Muscle of leg (tissue), 16 donors: ENCODE measurements at places on chromosomes 2 and 18. TPM values are rescaled to one million over a fixed set of nuclear protein-coding genes. Genes with fewer than 3 reads are reported as not detected.
A peak's percentile ranks its signal among the peaks of the same experiment; 100 is the strongest.

DNA sequence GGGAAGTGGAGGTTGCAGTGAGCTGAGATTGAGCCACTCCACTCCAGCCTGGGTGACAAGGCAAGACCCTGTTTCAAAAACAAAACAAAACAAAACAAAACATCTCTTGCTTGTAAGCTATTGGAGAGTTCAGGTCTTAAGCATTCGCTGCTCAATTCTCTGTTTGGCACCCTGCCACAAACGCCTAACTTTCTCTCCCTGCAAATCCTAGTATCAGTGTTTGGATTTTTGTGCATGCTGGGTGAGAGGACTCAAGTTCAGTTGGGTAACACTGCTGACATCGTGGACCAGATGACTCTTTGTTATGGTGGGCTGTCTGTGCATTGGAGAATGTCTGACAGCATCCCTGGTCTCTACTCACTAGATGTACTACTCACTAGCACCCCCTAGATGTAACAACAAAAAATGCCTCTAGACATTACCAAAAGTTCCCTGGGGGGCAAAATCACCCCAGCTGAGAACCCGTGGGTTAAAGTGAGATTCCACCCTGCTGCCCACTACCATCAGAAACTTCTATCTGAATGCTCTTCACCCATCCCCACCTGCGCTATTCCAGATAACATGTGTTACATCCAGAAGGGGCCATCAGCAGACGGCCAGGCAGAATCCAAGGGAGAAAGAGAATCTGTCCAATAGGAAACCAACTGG lies 50.9 kb downstream of the CACNB4 start:
- H3K36me3 ChIP-seq = no peaks in the 10 kb centered on the region
- no peaks in the 10 kb centered on the region for H3K27me3 ChIP-seq
- no peak for DNase-seq
- H3K4me1 ChIP-seq = peaks cover 2% of the 10 kb centered on the region
- no peak overlapping the region for H3K4me3 ChIP-seq

GRCh38 chr2:120219766-120220165 lies 3.4 kb downstream of the TMEM185B start:
- no peak overlapping the region for H3K27ac ChIP-seq
- peaks cover 15% of the 10 kb centered on the region for H3K4me1 ChIP-seq
- DNase-seq = no peak
- H3K27me3 ChIP-seq = peaks cover 7% of the 10 kb centered on the region
- peaks cover 29% of the 10 kb centered on the region for H3K36me3 ChIP-seq
- H3K4me3 ChIP-seq = no peak overlapping the region

The SCYGR4 gene
- total RNA-seq = not detected

The POTEJ gene
- total RNA-seq = 0.04 TPM

DNA sequence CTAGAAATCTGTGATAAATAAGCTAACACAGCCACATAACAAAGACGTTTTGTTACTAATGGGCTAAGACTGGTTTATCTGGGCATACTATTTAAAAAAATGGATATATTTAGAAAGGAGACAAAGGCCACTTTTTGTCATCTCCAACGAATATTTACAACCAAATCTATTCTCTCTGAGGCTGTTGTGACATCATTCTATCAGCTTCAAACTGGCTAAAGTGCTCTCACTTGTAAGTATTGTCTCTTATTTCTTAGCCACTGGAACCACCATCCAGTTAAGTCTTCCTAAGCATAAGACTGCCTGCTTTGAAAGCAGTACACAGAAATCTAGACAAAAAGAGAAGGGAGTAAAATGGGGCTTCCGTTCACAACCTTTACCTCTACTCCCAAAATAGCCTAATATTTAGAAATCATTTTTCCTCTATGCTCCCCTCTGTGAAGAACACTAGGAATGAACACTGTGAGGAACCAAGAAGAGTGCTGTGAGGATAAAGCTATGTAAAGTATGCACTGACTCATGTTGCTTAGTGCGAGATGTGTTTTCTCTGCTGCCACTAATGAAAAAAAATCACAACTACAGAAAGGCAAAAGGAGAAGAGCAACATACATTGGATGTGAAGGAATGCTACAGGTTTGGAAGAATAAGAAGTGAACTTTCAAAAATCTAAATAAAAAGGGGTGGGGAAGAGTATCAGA lies 264.1 kb downstream of the EXOC6B start:
- no peak overlapping the region for H3K4me3 ChIP-seq
- H3K36me3 ChIP-seq = no peaks in the 10 kb centered on the region
- peak; percentile 59 for DNase-seq
- no peaks in the 10 kb centered on the region for H3K4me1 ChIP-seq
- H3K27me3 ChIP-seq = no peaks in the 10 kb centered on the region

- H3K4me1 ChIP-seq = peaks cover 15% of the 10 kb centered on the region
- H3K36me3 ChIP-seq = no peaks in the 10 kb centered on the region
- DNase-seq = peak; percentile 80
- no peaks in the 10 kb centered on the region for H3K27me3 ChIP-seq
- no peak overlapping the region for H3K27ac ChIP-seq
- H3K4me3 ChIP-seq = no peak overlapping the region
Measured at GRCh38 chr2:173851141-173851641, 114.0 kb downstream of the SP3 start.

- DNase-seq = no peak
- H3K27me3 ChIP-seq = no peaks in the 10 kb centered on the region
- H3K36me3 ChIP-seq = peaks cover 6% of the 10 kb centered on the region
- H3K27ac ChIP-seq = no peak overlapping the region
- H3K4me1 ChIP-seq = no peaks in the 10 kb centered on the region
Measured at GRCh38 chr2:20333738-20334137, 16.9 kb downstream of the PUM2 start.

The RIT2 gene
- total RNA-seq = not detected

DNA sequence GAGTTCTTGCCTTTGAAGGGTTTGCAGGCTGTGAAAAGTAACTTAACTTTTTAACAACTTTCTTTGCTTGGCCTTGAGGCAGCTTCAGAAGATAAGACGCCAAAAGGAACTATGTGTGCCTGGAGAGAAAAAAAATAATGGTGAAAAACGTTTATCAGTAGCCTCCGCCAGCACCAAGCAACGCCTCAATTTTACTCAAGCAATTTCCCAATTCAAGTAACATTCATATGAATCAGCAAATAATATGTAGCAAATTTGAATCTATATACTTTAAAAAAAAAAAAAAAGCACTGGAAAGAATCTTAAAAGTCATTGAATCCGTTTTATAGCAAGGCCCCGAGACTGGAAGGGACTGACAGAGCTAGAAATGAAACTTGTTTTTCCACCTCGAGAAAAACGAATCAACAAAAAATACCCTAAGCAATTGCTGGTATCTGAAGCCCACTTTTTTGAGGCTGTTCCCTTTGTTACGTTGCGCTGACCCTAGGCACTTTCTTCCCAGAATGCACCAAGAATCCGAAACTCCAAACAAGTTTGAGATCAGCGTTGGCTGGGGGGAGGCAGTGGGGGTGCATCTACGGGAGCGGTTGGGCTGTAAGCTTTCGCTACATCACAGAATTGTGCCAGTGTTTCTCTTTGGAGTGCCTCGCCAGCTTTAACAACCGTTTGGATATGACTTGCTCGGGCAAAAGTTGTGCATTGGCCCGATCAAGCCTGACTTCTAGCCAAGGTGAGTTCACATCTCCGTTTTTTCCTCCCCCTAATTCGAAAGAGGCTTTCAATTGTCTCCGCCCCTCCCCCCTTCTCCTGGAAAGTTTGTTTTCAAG lies 2.7 kb upstream of the TGIF1 start:
- peak; percentile 94 for DNase-seq
- H3K27me3 ChIP-seq = no peaks in the 10 kb centered on the region
- H3K4me3 ChIP-seq = peak overlapping the region; percentile 61
- peak overlapping the region; percentile 100 for H3K27ac ChIP-seq

The CCDC150 gene
- 4.6 TPM for total RNA-seq

GRCh38 chr18:62445386-62445917 lies 77.4 kb upstream of the ZCCHC2 start:
- no peak for DNase-seq
- no peak overlapping the region for H3K27ac ChIP-seq
- no peaks in the 10 kb centered on the region for H3K36me3 ChIP-seq
- H3K4me3 ChIP-seq = no peak overlapping the region

The HTR2B gene
- total RNA-seq = 0.22 TPM

The MAP3K19 gene
- total RNA-seq = not detected

DNA sequence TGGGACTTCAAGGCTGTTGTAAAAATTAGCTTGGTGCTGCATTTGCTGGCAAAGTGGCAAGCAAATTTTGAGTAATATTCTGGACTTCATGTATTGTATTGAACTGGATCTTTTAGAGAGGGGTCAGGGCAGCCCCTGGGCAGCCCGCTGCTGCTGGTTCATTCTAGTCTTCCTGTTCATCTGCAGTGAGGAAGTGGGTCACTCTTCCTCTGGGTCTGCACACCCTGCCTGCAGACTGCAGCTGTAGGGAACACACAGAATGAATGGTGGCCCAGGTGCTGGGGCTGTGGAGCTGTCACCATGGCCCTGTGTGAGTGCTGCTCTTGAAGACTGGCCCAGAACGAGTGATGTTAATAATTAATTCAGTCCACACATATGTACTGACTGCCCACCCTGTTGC lies 9.4 kb downstream of the SH3RF3 start:
- no peaks in the 10 kb centered on the region for H3K36me3 ChIP-seq
- peaks cover 8% of the 10 kb centered on the region for H3K4me1 ChIP-seq
- no peak for DNase-seq
- H3K27me3 ChIP-seq = peaks cover 20% of the 10 kb centered on the region
- H3K27ac ChIP-seq = no peak overlapping the region

The SMYD5 gene
- 31.8 TPM for total RNA-seq

GRCh38 chr18:3002732-3003131 lies 10.2 kb downstream of the LPIN2 start:
- no peak for DNase-seq
- H3K27ac ChIP-seq = no peak overlapping the region
- peaks cover 26% of the 10 kb centered on the region for H3K36me3 ChIP-seq
- H3K27me3 ChIP-seq = no peaks in the 10 kb centered on the region
- no peak overlapping the region for H3K4me3 ChIP-seq
- peaks cover 8% of the 10 kb centered on the region for H3K4me1 ChIP-seq

- H3K4me1 ChIP-seq = no peaks in the 10 kb centered on the region
- no peak overlapping the region for H3K4me3 ChIP-seq
- no peak overlapping the region for H3K27ac ChIP-seq
Measured at GRCh38 chr2:203062126-203062525, 47.5 kb downstream of the NBEAL1 start.

The CRYBA2 gene
- total RNA-seq = not detected

The SERPINB3 gene
- total RNA-seq = not detected

DNA sequence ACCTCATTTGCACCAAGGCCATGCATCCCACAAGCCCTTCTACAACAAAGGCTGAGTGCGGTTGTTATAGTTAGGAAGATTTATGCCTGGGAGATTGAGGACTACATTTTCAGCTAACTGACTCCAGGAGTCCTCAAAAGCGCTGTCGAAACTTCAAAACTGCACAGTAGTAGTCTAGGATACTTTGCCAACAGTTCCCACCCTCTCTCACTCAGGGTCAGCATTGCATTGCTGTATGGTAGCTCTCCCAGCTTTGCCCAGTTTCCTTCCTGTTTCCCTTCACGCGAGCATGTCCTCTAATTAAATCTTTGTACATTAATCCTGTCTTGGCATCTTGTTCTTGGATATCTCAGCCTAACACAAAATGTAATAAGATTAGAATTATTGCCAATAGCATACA lies 420.6 kb upstream of the UBE2E3 start:
- H3K4me3 ChIP-seq = no peak overlapping the region
- H3K27ac ChIP-seq = no peak overlapping the region
- DNase-seq = peak; percentile 39
- H3K27me3 ChIP-seq = no peaks in the 10 kb centered on the region

DNA sequence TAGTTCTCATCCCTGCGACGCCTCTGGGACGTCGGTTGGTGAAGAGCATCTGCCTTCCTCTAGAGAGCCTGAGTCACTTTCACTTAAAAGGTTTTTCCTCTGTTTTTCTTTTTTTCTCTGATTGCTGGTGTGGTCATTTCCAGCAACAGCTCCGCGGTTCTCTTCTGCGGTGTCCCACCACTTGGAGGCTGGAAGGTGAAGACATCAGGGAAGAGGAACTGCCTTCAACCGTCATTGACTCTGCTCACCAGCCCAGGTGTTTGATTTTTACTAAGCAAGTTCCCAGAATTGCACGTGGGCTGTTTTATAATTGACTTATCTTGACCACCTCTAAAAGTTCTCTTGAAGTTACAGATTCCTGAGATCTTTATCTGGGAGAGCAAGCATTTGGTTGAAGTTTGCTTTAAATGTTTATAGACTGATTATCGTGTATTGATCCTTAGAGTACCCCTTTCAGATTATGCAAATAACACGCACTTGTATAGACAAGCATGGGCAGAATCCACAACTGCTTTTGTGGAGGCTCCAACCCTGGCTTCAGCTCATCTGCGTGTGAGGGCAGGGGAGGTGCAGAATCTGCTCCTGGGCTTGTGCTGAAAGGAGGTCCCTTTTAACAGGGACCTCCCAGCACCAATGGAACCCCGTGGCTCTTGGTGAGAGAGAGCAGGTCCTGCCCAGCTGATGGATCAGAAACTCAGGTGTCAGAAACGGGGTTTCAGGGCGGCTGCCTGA lies 3.5 kb downstream of the CTDP1 start:
- H3K36me3 ChIP-seq = peaks cover 9% of the 10 kb centered on the region
- H3K4me3 ChIP-seq = no peak overlapping the region
- peaks cover 17% of the 10 kb centered on the region for H3K4me1 ChIP-seq
- H3K27me3 ChIP-seq = no peaks in the 10 kb centered on the region
- peak; percentile 15 for DNase-seq
- H3K27ac ChIP-seq = no peak overlapping the region

- DNase-seq = no peak
- peaks cover 4% of the 10 kb centered on the region for H3K27me3 ChIP-seq
- H3K27ac ChIP-seq = no peak overlapping the region
- H3K36me3 ChIP-seq = peaks cover 9% of the 10 kb centered on the region
- peaks cover 28% of the 10 kb centered on the region for H3K4me1 ChIP-seq
- H3K4me3 ChIP-seq = peak overlapping the region; percentile 41
Measured at GRCh38 chr2:24920809-24921441, 888 bp upstream of the ADCY3 start.

The DCDC2C gene
- total RNA-seq = 0.18 TPM

- no peak for DNase-seq
- no peak overlapping the region for H3K4me3 ChIP-seq
- no peaks in the 10 kb centered on the region for H3K27me3 ChIP-seq
Measured at GRCh38 chr18:49744376-49745008, 68.8 kb downstream of the ACAA2 start.

- H3K4me3 ChIP-seq = no peak overlapping the region
- H3K27ac ChIP-seq = no peak overlapping the region
- no peaks in the 10 kb centered on the region for H3K36me3 ChIP-seq
- H3K4me1 ChIP-seq = peaks cover 3% of the 10 kb centered on the region
Measured at GRCh38 chr2:85718009-85718391, 23.8 kb downstream of the GNLY start.

DNA sequence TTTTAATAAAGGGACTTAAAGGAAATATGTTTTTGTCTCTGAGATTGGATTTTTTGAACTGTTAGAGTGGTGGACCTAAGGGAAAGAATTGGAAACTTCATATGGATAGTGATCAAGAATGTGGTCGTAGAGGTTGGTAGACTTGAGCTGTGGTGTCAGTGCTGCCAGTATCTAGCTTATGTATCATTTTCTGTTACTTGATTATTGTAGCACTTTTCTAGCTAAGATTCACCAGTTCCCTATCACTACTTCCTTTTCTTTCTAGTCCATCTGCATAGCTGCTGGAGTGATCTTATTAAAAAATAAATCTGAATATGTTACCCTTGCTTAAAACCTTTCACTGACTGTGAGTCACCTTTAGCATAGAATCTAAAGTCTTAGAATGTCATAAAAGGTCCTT lies 6.0 kb downstream of the ACVR2A start:
- no peak overlapping the region for H3K4me3 ChIP-seq
- no peaks in the 10 kb centered on the region for H3K36me3 ChIP-seq
- no peak for DNase-seq
- H3K27me3 ChIP-seq = no peaks in the 10 kb centered on the region
- H3K27ac ChIP-seq = no peak overlapping the region

The CACNB4 gene
- 7.2 TPM for total RNA-seq
